ENCODE measurements at places on chromosomes 16 and 17. TPM values are rescaled to one million over a fixed set of nuclear protein-coding genes. Genes with fewer than 3 reads are reported as not detected.

TBX4 gene
- total RNA-seq, result not detected

NSRP1 gene
- total RNA-seq, result 33.3 TPM

CLEC18B gene
- 0.37 TPM for total RNA-seq

OR2C1 gene
- total RNA-seq, result not detected

PPY gene
- 0.59 TPM for total RNA-seq

ARL5C gene
- total RNA-seq, result not detected

CDH15 gene
- total RNA-seq, result 0.18 TPM

STAC2 gene
- 2.5 TPM for total RNA-seq

NLRC3 gene
- 0.44 TPM for total RNA-seq

Measured in H9 (cell line).